ENCODE measurements at places on chromosomes 4 and X.

GRCh38 chr4:150863456-150863855 lies 151.6 kb downstream of the LRBA start:
- DNase-seq, result no peak

DNA sequence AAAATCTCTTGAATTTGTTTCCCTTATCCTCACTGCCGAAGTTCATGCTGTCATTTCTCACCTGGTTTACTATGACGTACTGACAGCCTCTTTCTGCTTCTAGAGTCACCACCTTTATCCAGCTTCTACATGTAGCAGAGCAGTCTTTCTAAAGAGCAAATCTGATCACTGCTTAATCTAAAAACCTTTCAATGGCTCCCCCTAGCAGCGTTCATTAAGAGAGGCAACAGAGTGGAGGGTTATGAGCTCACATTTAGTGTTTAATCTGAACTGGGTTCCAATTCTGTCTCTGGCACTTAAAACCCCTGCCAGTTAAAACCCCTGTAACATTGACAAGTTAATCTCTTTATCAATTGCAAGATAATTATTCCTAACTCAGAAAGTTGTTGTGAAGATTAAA lies 4.4 kb downstream of the RBPJ start:
- DNase-seq, result no peak

GRCh38 chrX:118499295-118499694 lies 3.7 kb downstream of the DOCK11 start:
- no peak for DNase-seq

DNA sequence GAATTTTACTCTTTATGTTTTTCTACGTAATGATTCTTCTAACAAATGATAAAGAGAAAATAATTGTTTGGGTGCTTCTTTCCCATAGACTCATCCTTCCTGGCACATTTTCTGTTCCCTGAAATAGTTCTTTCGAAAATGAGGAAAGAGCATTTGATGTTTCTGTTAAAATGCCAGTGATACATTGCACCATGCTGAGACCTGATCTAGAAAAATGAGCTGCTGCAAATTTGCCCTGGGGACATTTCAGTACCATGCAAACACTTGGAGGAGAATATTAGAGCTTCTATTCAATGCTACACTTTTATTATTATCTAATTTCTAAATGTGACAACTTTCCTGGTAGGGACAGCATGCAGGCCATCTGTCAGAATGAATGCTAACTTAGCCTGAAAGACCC lies 83.3 kb downstream of the C4orf33 start:
- no peak for DNase-seq
